ENCODE measurements at places on chromosomes 12 and 14.

GRCh38 chr14:75341620-75342019 is 63.0 kb downstream of the FOS start:
- H3K27me3 ChIP-seq = no peaks in the 10 kb centered on the region
- H3K4me1 ChIP-seq = no peaks in the 10 kb centered on the region
- H3K36me3 ChIP-seq = no peaks in the 10 kb centered on the region
- no peak for DNase-seq
- no peak overlapping the region for H3K4me3 ChIP-seq

- H3K36me3 ChIP-seq = no peaks in the 10 kb centered on the region
- no peak overlapping the region for H3K27ac ChIP-seq
- DNase-seq = no peak
- no peak overlapping the region for H3K4me3 ChIP-seq
Measured at GRCh38 chr12:112422531-112422930, 3.8 kb downstream of the PTPN11 start.

GRCh38 chr12:23534196-23534595 is 415.3 kb downstream of the SOX5 start:
- H3K27ac ChIP-seq = no peak overlapping the region
- no peaks in the 10 kb centered on the region for H3K36me3 ChIP-seq
- DNase-seq = no peak
- no peaks in the 10 kb centered on the region for H3K4me1 ChIP-seq
- H3K27me3 ChIP-seq = no peaks in the 10 kb centered on the region
- H3K4me3 ChIP-seq = no peak overlapping the region

DNA sequence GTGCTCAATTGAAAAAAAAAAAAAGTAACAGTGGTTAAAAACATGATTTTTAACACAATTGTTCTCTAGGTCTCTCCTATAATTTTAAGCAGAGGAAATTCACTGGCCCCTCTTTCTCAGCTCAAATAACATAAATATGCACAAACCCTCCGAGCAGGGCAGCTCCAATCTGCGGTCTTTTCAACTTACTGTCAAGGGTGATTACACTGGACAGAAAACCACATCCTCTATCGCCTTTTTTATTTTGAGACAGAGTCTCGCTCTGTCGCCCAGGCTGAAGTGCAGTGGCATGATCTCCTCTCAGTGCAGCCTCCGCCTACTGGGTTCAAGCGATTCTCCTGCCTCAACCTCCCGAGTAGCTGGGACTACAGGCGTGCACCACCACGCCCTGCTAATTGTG is 16.5 kb upstream of the GABARAPL1 start:
- H3K27ac ChIP-seq = no peak overlapping the region
- no peaks in the 10 kb centered on the region for H3K36me3 ChIP-seq
- no peaks in the 10 kb centered on the region for H3K27me3 ChIP-seq
- no peak overlapping the region for H3K4me3 ChIP-seq

- H3K27ac ChIP-seq = no peak overlapping the region
- H3K4me1 ChIP-seq = no peaks in the 10 kb centered on the region
- no peak overlapping the region for H3K4me3 ChIP-seq
Measured at GRCh38 chr14:101599234-101599885, 38.1 kb downstream of the DIO3 start.

DNA sequence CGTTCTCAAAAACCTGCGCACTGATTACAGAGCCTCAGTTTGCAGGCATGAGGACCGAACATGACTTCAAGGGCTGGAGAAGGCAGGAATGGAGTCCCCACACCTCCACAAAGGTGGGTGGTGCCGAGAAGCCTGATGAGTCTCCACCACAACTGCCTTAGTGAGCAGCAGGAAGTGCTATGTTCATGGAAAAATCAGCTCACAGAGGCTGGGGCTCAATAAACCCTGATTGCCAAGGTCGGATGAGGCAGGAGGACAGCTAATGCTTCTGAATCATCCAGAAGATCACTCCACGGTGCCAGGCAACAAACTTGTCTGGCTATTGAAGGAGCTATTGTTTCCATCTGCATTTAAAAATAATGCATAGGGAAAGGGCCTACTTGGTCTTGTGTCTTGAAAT is 31.1 kb downstream of the APPL2 start:
- no peaks in the 10 kb centered on the region for H3K27me3 ChIP-seq
- no peak overlapping the region for H3K27ac ChIP-seq
- DNase-seq = no peak
- peaks cover 3% of the 10 kb centered on the region for H3K4me1 ChIP-seq
- H3K36me3 ChIP-seq = no peaks in the 10 kb centered on the region
- H3K4me3 ChIP-seq = no peak overlapping the region

GRCh38 chr12:41055875-41056577 is 132.1 kb upstream of the PDZRN4 start:
- H3K4me3 ChIP-seq = no peak overlapping the region
- no peaks in the 10 kb centered on the region for H3K27me3 ChIP-seq
- H3K4me1 ChIP-seq = no peaks in the 10 kb centered on the region
- H3K36me3 ChIP-seq = no peaks in the 10 kb centered on the region
- no peak overlapping the region for H3K27ac ChIP-seq
- no peak for DNase-seq

DNA sequence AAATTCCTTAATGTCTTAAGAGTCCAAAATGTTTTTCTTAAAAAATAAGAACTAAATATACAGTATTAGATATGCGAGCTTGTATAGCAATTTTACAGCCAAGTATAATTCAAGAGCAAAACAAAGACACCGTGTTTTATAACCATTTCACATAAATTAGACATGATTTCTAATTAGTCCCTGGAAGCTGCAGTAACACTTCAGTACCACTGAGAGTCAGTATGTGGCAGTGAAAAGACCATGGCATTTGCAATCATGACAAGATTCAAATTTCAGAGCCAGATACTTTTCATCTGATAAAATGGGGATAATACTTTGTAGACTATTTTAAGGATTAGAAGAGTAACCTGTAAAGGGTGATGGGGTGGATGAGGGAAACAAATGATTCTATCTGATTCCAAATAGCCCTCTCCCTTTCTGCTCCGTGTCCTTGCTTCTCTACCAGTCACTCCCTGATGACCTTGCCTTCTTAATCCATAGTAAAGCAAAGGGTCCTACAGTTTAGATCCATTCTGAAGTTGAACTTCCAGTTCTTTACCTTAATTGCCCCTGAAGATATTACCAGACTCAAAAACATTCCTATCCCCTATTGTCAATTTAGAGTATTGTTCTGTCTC is 145.4 kb upstream of the ABCD2 start:
- H3K36me3 ChIP-seq = no peaks in the 10 kb centered on the region
- H3K4me1 ChIP-seq = no peaks in the 10 kb centered on the region
- DNase-seq = no peak
- H3K27ac ChIP-seq = no peak overlapping the region
- H3K27me3 ChIP-seq = no peaks in the 10 kb centered on the region

GRCh38 chr12:25755971-25756260 is 202.6 kb upstream of the RASSF8 start:
- H3K4me1 ChIP-seq = no peaks in the 10 kb centered on the region
- H3K27me3 ChIP-seq = no peaks in the 10 kb centered on the region
- no peak overlapping the region for H3K27ac ChIP-seq
- H3K36me3 ChIP-seq = no peaks in the 10 kb centered on the region
- no peak overlapping the region for H3K4me3 ChIP-seq

GRCh38 chr14:49853572-49854375 is 1.2 kb upstream of the NEMF start:
- peak; percentile 69 for DNase-seq
- H3K27ac ChIP-seq = no peak overlapping the region
- H3K27me3 ChIP-seq = no peaks in the 10 kb centered on the region
- no peaks in the 10 kb centered on the region for H3K4me1 ChIP-seq
- H3K4me3 ChIP-seq = peak overlapping the region; percentile 84

- H3K27ac ChIP-seq = no peak overlapping the region
- no peaks in the 10 kb centered on the region for H3K4me1 ChIP-seq
- no peaks in the 10 kb centered on the region for H3K36me3 ChIP-seq
- no peak for DNase-seq
Measured at GRCh38 chr12:112833267-112833666, 41.7 kb downstream of the RPH3A start.

DNA sequence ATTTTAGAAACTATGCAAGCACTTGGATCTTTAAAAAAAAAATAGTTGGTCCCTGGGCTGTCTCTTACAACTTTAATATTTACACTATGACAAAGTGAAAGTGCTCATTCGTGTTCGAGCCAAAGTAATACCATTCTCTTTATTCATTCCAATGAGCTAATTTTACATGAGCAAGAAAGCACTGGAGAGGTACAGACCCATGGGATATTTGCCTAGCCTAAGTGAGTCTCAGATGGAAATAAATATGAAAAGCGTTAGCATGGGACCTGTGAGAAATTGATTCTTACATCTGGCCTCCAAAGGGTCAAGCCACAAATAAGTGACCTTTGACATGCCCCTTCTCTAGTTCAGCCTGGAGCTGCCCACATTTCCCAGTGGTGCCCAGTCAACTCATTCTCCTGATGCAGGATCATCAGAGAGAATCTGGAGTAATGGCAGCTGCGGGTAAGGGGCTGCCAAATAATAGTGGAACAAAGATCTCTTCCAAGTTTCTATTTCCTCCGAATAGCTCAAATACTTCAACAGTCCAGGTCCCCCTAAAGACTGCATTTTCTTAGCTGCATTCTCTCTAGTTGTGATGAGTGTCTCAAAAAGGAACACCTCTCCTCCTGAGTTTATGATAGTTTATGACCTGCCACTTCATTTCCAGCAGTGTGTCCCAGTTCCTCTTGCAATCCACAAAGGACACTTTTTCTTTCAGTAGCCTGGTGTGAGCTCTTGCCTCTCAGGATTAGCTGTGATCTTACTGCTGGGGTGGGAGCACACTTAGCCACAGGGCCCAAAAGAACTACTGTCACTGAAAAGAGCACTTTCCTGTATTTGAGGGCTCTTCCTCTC is 208.2 kb downstream of the DAD1 start:
- H3K27me3 ChIP-seq = no peaks in the 10 kb centered on the region
- H3K27ac ChIP-seq = no peak overlapping the region
- DNase-seq = no peak

DNA sequence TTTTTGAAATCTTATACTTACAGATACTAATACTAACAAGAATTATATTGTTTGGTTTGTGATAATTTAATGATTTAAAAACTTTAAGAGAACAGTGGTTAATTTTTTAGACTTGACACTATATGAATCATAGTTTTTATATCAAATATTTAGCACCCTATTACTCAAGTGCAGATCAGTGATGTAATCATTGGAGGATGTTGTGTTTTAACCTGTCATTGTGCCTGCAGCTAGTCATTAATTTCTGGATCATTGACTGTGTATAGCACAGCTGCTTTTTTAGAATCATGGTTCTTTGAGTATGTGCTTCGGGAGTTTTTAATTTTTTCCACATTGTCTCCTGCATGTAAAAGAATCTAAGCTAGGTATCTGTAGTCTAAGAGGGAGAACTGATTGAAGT is 17.3 kb downstream of the ARID4A start:
- no peak overlapping the region for H3K27ac ChIP-seq
- no peaks in the 10 kb centered on the region for H3K36me3 ChIP-seq
- H3K27me3 ChIP-seq = no peaks in the 10 kb centered on the region
- H3K4me1 ChIP-seq = no peaks in the 10 kb centered on the region
- H3K4me3 ChIP-seq = no peak overlapping the region
- no peak for DNase-seq

GRCh38 chr14:64235652-64236640 is 58.2 kb downstream of the ESR2 start:
- H3K36me3 ChIP-seq = no peaks in the 10 kb centered on the region
- DNase-seq = no peak
- H3K4me3 ChIP-seq = no peak overlapping the region
- H3K4me1 ChIP-seq = peaks cover 5% of the 10 kb centered on the region
- H3K27me3 ChIP-seq = no peaks in the 10 kb centered on the region

- no peaks in the 10 kb centered on the region for H3K36me3 ChIP-seq
- H3K4me3 ChIP-seq = no peak overlapping the region
- H3K4me1 ChIP-seq = no peaks in the 10 kb centered on the region
- DNase-seq = no peak
- H3K27me3 ChIP-seq = no peaks in the 10 kb centered on the region
Measured at GRCh38 chr14:51185754-51186153, 54.3 kb upstream of the TMX1 start.

- no peaks in the 10 kb centered on the region for H3K27me3 ChIP-seq
- no peaks in the 10 kb centered on the region for H3K36me3 ChIP-seq
- DNase-seq = no peak
- no peak overlapping the region for H3K4me3 ChIP-seq
Measured at GRCh38 chr12:114140576-114140975, 174.5 kb upstream of the RBM19 start.

DNA sequence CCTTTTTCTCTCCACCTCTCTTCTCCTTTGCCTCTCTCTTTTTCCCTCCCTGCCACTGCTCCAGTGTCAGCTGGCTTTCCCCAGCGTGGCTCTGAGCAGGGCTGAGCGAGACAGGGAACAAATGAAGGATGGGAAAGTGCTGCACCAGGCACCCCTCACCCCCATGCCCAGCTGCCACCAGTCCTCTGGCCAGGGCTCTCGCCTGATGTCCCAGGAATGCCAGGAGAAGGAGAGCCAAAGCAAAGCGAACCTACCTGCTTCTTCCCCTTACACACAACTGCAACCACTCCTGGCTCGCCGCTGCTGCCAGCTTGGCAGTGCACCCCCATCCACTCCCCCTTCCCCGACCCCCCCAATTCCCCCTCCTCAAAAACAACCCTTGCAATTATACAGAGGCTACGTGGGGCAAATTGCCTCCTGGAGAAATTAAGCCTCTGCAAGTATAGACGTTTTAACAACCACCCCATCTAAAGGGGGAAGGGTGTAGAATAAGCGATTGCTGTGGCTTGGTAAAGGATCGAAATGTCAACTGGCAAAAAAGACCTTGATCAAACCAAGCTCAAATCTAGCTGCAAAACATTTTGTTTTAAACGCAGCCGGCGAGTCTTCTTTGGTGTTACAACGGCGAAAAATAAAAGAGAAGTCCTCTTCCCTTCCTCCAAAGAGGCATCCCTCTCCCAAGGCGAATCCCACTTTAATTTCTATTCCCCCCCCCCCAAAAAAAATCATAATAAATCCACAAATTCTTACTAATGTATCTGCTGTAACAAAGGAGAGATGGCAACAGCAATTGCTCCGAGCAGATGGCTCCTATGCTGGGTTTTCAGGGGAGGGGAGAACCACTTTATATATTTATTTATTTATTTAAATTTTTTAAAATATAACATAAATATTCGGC is 2.9 kb downstream of the BCL11B start:
- H3K36me3 ChIP-seq = no peaks in the 10 kb centered on the region
- H3K4me1 ChIP-seq = peaks cover 5% of the 10 kb centered on the region
- H3K4me3 ChIP-seq = no peak overlapping the region
- DNase-seq = no peak
- no peaks in the 10 kb centered on the region for H3K27me3 ChIP-seq
- H3K27ac ChIP-seq = no peak overlapping the region

DNA sequence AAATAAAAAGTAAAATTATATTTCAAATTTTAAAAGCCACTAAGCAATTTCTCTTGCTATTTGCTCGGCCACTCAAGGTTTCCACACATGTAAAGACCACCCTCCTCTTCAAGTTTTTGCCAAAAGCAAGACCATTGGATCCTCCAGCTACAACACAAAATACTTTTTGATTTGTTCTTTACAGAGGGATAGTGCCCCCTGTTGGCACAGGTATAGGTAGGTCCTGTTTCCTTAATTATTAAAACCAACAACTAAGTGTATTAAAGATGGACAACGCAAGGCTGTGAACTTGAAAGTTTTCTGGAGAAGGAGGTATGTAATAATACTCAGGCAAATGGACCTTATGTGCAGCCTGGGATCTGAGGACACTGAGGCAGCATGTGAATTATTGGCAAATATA is 23.8 kb downstream of the ATP6V1D start:
- no peak for DNase-seq
- no peak overlapping the region for H3K4me3 ChIP-seq
- no peak overlapping the region for H3K27ac ChIP-seq
- no peaks in the 10 kb centered on the region for H3K4me1 ChIP-seq
